ENCODE measurements at places on chromosomes 16 and 17.

GRCh38 chr16:30481381-30481780, 8.8 kb downstream of the ITGAL start:
- no peak for DNase-seq

GRCh38 chr17:14361945-14362508, 61.1 kb downstream of the HS3ST3B1 start:
- no peak for DNase-seq

DNA sequence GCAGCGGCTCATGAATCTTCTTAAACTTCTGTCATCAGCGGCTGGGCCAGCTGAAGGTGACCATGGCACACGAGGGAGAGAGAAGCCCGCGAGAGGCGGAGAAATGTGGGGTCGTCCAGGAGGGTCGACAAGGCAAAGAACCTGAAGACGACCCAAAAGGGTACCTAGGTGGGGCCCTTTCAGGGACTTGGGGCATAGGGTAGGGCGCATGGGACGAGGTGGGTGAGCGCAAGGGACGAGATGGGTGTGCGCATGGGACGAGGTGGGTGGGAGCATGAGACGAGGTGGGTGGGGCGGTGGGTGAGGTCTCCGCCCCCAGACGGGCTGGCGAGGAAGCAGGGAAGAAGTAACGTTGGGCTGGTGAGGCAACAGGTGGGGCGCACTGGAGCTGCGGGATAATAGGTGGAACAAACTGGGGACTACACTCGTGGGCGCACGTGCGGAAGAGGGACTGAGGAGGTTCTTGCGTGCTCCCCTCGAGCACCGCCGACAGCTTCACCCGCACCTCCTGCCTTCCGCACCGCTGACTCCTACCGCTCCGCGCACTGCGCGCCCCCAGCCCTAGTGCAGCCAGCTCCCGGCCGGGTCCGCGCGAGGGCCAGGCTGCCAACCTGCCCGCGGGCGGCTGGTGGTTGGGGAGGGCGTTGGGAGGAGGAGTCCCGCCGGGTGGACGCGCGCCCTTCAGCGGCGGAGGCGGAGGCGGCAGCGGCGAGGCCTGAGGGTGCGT, 23.2 kb upstream of the CRYM start:
- no peak for DNase-seq

DNA sequence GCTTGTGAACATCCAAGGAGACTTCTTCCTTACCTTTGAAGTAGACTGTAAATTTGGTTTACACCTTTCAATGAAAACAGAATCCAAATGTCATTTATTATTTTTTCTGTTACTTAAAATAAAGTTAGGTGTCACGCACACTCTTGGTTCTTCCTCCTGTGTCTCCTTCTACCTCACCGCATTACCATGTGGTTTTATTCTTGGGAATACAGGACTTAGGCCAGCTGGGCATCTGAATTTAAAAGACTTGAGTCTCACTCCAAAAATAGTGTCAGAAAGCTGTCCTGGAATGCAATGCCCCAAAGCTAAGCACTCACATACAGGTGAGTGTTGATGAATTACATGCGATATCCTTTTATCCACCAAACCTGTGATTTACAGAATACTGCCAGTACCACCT, 66.4 kb downstream of the MAF start:
- DNase-seq = no peak

DNA sequence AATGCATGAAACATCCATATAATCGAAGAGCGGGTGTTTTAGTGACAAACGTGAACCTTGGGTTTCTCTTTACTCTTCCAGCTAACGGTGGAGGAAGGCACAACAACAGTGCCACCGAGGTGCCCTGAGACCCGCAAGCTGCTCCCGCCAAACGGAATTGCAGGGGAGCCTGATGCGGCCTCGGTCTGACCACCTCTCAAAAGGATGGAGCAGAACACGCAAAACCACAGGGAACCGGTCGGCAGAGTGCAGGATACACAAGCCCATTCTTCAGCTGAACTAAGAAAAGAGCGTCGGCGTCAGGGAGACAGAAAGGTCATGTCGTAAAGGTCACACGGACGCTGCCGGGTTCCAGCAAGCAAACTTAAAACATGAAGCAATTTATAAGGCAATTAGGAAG, 109.5 kb upstream of the ZNF750 start:
- DNase-seq = no peak

DNA sequence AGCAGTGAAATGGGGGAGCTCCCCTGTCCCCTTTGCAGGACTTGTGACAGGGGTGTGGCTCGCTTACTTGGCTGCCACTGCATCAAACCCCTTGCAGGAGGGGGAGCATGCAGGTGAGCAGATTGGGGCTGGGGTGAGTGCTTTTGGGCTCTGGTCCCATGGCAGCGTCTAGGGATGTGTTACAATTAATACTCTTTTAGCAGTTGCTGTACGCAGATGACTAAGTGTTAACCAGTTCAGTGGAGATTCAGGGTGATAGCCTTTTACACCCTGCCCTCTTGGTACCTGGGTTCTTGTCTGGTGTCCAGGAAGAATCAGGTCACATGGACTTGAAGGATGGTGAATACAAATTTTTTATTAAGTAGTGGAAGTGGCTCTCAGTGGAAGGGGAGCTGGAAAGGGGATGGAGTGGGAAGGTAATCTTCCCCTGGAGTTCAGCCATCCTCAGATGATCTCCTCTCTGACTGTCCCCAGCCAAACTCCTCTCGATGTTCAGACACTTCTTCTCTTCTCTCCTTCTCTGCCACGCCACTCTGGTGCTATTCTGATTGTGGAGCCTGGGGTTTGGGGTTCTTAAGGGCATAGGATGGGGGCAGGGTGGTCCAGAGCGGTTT, 100.1 kb downstream of the MARF1 start:
- no peak for DNase-seq

DNA sequence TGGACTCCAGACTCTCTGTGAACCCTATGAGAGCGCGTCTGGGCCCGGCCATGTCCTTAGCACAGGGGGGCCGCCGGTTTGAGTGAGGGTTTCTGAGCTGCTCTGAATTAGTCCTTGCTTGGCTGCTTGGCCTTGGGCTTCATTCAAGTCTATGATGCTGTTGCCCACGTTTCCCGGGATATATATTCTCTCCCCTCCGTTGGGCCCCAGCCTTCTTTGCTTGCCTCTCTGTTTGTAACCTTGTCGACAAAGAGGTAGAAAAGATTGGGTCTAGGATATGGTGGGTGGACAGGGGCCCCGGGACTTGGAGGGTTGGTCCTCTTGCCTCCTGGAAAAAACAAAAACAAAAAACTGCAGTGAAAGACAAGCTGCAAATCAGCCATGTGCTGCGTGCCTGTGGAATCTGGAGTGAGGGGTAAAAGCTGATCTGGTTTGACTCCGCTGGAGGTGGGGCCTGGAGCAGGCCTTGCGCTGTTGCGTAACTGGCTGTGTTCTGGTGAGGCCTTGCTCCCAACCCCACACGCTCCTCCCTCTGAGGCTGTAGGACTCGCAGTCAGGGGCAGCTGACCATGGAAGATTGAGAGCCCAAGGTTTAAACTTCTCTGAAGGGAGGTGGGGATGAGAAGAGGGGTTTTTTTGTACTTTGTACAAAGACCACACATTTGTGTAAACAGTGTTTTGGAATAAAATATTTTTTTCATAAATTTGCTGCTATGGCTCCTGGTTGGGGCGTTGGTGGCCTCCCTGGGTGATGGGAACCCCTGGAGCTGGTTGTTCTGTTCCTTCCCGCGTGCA, 23.1 kb downstream of the STAT5A start:
- DNase-seq = no peak

DNA sequence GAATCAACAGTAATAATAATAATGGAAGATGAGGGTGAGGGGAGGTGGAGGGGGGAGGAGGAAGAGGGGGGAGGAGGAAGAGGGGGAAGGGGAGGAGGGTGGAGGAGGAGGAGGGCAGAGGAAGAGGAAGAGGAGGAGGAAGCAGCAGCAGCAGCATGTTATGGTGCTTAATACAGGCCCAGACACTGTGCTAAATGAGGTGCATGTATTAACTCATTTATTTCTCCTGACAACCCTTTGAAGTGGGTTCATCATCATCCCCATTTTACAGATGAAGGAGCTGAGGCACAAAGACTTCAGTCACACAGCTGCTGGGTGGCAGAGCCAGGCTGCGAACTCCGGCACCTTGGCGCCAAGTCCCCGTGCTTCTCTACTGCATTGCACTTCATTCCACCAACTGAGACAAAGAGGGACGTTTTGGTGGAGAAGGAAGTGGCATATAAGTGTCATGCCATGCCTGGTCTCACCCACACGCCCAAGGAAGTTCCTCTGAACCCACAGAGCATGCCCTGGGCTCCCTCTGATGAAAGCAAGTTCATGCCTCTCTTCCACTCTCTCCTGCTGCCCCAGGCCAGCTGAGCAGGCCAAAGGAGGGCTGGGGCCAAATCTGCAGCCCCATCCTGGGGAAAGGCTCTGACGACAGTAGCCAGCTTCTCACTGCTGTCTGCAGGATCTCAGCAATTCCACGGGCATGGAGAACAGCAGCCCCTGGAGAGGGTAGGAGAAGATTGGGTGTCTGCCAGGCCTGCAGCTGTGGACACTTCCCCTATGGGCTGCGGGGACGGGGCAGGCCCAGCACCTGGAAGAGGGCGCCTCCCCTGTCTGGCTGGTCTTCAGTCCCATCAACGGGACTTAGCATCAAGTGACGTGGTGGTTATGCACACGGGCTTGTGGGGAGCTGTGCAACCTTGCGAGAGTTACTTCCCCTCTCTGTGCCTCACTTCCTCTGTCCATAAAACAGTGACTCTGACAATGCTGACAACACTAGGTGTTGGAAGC, 21.8 kb downstream of the XYLT1 start:
- DNase-seq = no peak

DNA sequence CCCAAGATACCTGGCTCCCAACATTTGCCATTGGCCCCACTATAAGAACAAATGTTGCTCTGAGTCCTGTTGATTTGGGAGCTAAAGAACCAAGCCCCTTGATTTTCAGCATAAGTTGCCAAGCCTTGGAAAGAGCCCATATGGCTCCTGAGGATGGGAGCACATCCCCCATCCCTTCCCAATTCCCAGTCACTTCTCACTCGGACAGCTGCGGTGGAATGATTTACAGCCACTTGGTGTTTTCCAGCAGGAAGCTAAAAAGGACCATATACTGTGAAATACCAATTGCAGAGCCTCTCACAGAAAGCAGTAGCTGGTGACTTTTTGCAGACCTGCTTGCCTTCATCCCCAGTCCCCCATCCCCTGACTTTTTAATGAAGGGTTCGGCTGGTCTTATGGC, 524.6 kb downstream of the GRIN2A start:
- DNase-seq = no peak

DNA sequence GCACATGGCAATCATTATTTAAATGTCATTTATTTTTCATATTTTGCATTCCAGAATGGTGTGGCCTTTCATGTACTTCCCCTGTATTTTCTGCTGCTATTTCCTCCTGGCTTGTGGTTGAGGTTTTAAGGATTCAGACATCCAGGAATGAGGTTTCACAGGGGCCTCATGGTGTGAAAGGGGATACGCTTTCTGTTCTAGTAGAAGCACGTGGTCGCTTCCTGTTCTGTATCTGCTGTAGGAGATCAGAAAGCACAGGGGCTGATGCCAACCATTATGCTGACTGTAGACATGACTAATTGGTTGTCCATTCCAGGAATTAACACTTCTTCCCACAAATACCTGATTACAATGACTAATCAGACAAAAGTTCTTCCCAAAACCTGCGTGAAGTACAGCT, 405.9 kb downstream of the SHISA9 start:
- no peak for DNase-seq
